ENCODE measurements at places on chromosomes 2 and 18. TPM values are rescaled to one million over a fixed set of nuclear protein-coding genes. Genes with fewer than 3 reads are reported as not detected.

DNA sequence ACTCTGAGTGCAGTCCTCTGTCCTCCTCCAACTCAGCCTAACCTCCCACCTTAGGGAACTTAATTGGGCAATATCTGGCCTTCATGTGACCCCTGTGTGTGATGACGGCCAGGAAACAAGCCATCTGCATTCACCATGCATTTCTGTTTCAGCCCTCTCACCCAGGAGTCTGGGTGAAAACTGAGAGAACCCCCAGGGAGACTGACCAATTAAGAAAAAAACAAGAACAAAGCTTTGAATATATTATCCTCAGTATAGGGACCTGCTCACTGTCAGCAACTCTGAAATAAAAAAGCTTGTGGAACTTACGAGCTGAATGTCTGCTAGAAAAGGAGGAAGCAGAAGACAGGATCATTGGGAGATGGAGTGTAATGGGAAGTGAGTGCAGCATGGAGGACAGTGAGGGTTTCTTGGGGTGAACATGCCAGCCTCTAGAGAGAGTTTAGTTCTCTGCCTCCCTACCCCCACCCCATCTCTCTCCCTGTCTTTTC lies 9.5 kb downstream of the MAPRE2 start:
- H3K36me3 ChIP-seq, result peaks cover 8% of the 10 kb centered on the region
- peak overlapping the region; percentile 19 for H3K27ac ChIP-seq
- no peak overlapping the region for H3K4me3 ChIP-seq
- H3K27me3 ChIP-seq, result no peaks in the 10 kb centered on the region
- peaks cover 31% of the 10 kb centered on the region for H3K4me1 ChIP-seq
- no peak for DNase-seq

DNA sequence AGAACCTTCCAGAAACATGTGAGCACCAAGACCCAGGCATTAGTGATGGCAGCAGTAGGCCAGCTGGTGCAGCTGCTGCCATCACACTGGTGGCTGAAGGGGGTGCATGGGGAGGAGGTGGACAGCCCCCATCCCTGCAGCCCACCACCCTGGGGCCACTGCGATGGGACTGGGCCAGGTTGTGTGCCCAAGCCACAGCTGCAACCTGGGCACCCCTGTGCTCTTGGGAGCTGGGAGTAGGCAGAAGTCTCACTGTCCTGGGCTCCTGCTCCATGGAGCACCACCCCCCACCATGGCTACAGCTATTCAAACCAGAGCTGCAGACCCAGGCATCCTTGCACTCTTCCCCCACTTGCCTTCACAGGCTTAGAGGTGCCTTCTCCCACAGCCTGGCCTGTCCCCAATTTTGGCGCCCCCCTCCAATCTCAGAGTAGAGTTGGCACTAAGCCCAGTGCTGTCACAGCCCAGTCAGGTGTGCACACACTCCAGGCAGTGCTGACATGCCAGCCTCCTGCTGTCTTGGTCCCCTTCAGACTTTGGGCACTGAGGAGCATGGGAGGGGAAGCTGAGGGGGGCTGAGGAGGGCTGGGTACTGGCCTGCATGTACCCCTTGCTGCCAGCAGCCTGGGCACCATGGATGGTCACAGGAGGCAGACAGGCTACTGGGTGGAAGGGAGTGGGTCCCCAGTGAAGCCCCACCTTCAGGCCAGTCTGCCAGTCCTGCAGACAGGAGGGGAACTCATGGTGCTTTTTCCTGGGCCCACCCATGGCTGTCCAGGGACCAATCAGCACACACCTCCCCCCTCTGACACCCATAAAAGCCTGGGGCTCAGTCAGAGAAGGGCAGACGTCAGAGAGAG lies 67.1 kb downstream of the CYP26B1 start:
- peaks cover 7% of the 10 kb centered on the region for H3K27me3 ChIP-seq
- no peak for DNase-seq
- H3K4me3 ChIP-seq, result no peak overlapping the region
- no peaks in the 10 kb centered on the region for H3K36me3 ChIP-seq

- H3K4me3 ChIP-seq, result no peak overlapping the region
- no peak overlapping the region for H3K27ac ChIP-seq
- H3K27me3 ChIP-seq, result no peaks in the 10 kb centered on the region
- no peaks in the 10 kb centered on the region for H3K36me3 ChIP-seq
Observed at GRCh38 chr18:72161691-72162090, 382.5 kb downstream of the CBLN2 start.

- H3K27me3 ChIP-seq, result no peaks in the 10 kb centered on the region
- no peak for DNase-seq
- H3K27ac ChIP-seq, result no peak overlapping the region
- H3K4me3 ChIP-seq, result no peak overlapping the region
- H3K4me1 ChIP-seq, result peaks cover 10% of the 10 kb centered on the region
Observed at GRCh38 chr2:85506768-85507181, 32.2 kb upstream of the MAT2A start.

DNA sequence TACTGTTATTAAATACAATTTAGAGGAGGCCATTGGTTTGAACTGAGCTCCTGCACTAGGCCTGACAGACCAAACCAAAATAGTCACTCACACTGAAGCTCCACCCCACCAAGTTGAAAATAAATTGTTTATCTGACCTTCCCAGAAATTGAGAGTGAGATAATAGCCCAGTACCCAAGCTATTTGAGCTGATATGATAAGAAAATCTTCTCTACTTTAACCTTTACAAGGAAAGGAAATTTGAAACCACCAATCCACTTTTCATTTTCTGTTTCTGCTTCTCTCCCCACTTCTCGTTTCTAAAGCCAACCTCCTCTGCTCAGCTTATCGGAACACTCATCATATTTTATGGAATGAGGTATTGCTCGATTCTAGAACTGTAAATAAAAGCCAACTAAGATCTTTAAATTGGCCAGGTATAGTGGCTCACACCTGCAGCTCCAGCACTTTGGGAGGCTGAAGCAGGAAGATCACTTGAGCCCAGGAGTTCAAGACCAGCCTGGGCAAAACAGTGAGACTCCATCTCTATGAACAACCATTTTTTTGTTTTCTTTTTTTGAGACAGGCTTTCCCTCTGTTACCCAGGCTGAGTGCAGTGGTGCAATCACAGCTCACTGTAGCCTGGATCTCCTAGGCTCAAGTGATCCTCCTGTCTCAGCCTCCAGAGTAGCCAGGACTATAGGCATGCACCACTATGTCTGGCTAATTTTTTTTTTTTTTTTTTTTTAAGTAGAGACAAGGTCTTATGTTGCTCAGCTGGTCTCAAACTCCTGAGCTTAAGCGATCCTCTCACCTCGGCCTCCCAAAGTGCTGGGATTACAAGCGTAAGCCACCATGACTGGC lies 13.3 kb upstream of the GALM start:
- H3K27me3 ChIP-seq, result no peaks in the 10 kb centered on the region
- DNase-seq, result no peak
- no peaks in the 10 kb centered on the region for H3K36me3 ChIP-seq
- H3K27ac ChIP-seq, result no peak overlapping the region
- no peak overlapping the region for H3K4me3 ChIP-seq
- H3K4me1 ChIP-seq, result peaks cover 24% of the 10 kb centered on the region

DNA sequence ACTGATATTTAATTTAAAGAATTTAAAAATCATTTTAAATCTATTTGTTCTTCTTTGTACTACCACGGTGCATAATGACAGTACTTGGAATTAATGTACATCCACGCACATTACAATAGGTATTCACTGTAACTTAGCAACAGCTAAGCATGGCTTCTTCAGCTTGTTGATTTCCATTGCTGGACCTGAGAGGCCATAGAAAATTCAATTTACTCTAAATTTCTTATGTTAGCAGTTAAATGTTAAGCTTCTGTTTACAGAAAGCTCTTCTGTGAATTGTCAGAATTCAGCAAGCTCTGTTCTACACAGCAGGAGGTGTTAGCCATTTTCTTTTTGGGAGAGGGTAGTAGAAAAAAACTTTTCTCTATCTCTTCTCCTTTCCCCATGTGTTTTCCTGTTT lies 1149.3 kb upstream of the CDH2 start:
- no peak overlapping the region for H3K27ac ChIP-seq
- no peaks in the 10 kb centered on the region for H3K27me3 ChIP-seq
- no peak for DNase-seq
- H3K36me3 ChIP-seq, result no peaks in the 10 kb centered on the region

Gene UGT1A10
- not detected for total RNA-seq

Gene CRYBA2
- total RNA-seq, result 30.1 TPM

Gene PAPOLG
- 31.8 TPM for total RNA-seq
